Aortic smooth muscle cell (primary cell): ENCODE measurements at places on chromosomes 2 and 18. TPM values are rescaled to one million over a fixed set of nuclear protein-coding genes. Genes with fewer than 3 reads are reported as not detected.

The L3MBTL4 gene
- under 0.01 TPM in 1 of 2 replicates, not detected in the other for total RNA-seq

The COLEC11 gene
- 0.31 and 0.92 TPM in 2 replicates for total RNA-seq

The CCL20 gene
- not detected in 2 replicates for total RNA-seq

The VPS54 gene
- total RNA-seq, result 19.6 and 21.3 TPM in 2 replicates

The ALK gene
- 0.13 TPM in 1 of 2 replicates, not detected in the other for total RNA-seq

The HOXD12 gene
- total RNA-seq, result not detected in 2 replicates

The KRTCAP3 gene
- 0.13 and 0.37 TPM in 2 replicates for total RNA-seq

The NIF3L1 gene
- total RNA-seq, result 23.9 and 32.9 TPM in 2 replicates

The SLC8A1 gene
- 11.6 and 31.2 TPM in 2 replicates for total RNA-seq

The CEP192 gene
- 28.5 and 31.0 TPM in 2 replicates for total RNA-seq

The AGXT gene
- total RNA-seq, result not detected in 2 replicates

The CCT4 gene
- total RNA-seq, result 118 and 120 TPM in 2 replicates

The CYP27C1 gene
- not detected in 2 replicates for total RNA-seq

The VWC2L gene
- total RNA-seq, result under 0.01 TPM in 1 of 2 replicates, not detected in the other

The EMILIN1 gene
- 260 and 292 TPM in 2 replicates for total RNA-seq

The CERS6 gene
- 6.7 and 7.4 TPM in 2 replicates for total RNA-seq
